ENCODE measurements at places on chromosomes 12 and 14.

GRCh38 chr14:35398071-35398584, 6.4 kb downstream of the NFKBIA start:
- DNase-seq: peak; percentile 56

DNA sequence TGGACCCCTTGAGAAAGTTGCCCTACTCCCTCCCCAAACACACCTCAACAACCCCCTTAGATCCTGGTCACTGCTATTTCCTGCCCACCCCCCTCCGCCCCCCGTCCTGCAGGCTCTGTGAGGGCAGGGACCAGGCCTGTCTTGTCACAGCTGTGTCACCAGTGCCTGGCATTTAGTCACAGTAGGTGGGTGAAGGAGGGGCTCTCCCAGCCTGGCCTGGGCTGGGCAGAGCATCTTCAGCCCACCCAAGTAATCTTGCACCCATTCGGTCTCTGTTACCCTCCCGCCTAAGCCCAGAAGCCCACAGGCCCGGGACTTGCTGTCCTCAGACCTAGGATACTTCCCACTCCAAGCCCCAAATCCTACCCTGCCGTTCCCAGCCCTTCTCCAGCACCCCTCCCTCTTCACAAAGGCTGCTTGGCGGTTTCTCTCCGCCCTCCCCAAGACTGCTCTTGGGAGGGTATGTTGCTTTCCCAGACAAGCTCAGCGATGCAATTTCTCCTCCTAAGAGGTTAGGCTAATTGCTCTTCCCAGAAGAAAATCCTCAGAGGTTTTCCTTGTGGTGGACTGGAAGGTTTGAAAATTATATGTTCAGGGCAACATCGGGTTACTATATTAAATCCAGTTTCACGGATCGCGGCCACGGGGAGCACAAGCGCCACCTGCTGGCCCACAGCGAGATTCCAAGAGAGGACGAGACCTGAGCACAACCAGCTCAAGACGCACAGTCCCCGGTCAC, 50.8 kb upstream of the ZFP36L1 start:
- peak; percentile 86 for DNase-seq

GRCh38 chr12:68699486-68699885, 12.7 kb downstream of the NUP107 start:
- DNase-seq: no peak

- DNase-seq: peak; percentile 45
Observed at GRCh38 chr14:68318828-68319227, 474.0 kb downstream of the ZFP36L1 start.

- DNase-seq: no peak
Observed at GRCh38 chr12:18737819-18738218, at the start of the genes CAPZA3 and PLCZ1. TSS of gene CAPZA3 (plus strand) at chr12:18738119. CDS start at chr12:18738269, 150 bp downstream. TSS of gene PLCZ1 (minus strand) at chr12:18738012. CDS start at chr12:18737371, 641 bp downstream.

GRCh38 chr14:102786768-102787167, 9.5 kb downstream of the TRAF3 start:
- no peak for DNase-seq

DNA sequence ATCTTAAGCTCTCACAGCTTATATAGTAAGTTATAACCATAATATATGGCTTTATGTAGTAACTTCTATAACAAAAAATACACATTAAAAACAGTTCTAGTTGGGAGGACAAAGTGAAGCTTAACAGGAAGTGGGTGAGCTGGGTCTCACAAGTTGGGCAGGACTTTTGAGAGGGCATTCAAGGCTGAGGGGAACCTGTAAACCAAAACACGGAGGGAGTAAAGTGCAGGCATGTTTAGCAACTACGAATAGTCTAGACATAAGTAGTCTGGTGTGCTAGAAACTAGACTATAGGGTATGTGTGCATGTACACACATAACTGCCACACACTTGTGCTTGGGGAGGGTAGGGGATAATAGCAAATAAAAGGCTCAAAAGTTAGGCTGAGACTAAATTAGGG, 14.2 kb upstream of the NEK9 start:
- DNase-seq: no peak

DNA sequence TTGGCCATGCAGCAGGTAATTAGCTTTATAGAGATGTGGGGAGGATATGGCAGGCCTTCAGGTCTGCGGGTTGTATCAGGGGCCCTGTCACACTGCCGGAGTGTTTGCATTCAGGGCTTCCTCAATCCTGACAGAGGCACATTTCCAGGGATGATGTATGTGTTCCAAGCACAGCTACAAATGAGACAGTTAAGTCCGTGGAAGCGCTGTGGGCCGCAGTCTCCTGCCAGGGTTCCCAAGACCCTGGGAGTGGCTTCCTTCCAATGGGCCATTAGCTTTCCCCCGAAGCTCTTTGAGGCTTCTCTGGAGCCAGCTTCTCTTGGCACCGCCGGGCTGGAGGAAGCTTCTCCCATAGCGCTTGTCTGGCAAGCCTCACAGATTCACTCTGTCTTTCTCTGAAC, 1524.7 kb upstream of the TMEM132C start:
- no peak for DNase-seq

GRCh38 chr14:98594156-98594555, 677.8 kb downstream of the BCL11B start:
- DNase-seq: no peak

- DNase-seq: no peak
Observed at GRCh38 chr12:19311165-19311564, 128.1 kb upstream of the AEBP2 start.

GRCh38 chr12:20432290-20432689, 64.0 kb downstream of the PDE3A start:
- DNase-seq: no peak

GRCh38 chr12:19778172-19778571, 338.9 kb downstream of the AEBP2 start:
- peak; percentile 62 for DNase-seq

- no peak for DNase-seq
Observed at GRCh38 chr12:5783289-5783920, 161.7 kb downstream of the ANO2 start.

DNA sequence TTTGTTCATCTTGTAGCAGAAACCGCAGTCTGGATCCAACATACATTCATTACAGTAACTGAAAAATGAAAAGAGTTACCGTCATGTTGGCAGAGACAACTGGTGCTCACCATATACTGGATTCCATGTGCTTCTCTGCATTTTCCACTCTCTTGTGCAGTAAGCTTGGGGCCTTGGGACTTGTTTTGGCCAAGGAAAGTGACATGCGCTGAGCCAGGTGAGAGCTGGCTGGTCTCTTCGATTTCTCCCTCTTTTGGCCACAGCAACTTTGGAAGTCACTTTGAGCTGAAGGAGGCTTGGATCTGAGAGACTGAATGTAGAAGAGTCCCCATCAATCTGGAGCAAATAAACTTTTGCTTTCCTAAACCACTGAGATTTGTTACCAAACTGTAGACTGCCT, 210.6 kb upstream of the ABCD2 start:
- no peak for DNase-seq

DNA sequence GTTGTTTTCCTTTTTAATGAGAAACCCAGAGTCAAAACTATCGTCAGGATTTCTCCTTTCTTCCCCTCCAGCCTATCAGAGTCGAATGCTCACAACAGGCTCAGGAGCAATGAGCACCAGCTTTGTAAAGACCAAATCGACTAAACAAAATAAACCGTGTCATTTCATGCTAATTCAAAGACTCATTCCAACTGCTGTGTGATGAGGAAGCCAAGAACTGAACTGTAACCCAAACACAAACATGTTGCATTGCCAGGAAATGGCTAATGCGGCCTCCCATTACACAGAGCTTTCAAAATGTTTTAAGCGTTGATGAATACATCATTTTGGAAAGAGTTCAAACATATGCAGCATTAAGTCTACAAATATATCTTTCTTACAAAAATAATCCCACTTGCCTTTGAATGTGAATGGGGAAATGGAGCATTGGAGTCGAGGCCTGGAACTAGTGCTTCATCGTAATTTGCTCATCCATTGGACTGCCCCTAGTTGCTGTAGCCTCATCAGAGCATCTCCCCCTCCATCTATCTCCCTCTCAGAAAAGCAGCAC, 349.5 kb downstream of the GXYLT1 start:
- no peak for DNase-seq

- DNase-seq: peak; percentile 54
Observed at GRCh38 chr14:50762001-50762930, 68.7 kb downstream of the NIN start.

GRCh38 chr14:59098377-59098776, 90.1 kb upstream of the DAAM1 start:
- peak; percentile 60 for DNase-seq

DNA sequence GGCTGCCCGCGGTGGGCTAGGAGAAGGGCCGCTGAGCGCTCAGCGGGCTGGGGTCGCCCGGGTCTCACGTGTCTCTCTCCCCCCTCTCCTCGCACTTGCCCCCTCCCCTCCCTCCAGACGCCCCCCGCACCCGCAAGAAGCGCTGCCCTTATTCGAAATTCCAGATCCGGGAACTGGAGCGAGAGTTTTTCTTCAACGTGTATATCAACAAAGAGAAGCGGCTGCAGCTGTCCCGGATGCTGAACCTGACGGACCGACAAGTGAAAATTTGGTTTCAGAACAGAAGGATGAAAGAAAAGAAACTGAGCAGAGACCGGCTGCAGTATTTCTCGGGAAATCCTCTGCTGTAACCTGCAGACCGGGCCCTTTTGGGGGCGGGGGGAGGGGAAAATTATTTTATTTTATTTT, 314 bp upstream of the HOTAIR start:
- no peak for DNase-seq

GRCh38 chr12:3655328-3655900, 97.5 kb downstream of the CRACR2A start:
- DNase-seq: no peak

DNA sequence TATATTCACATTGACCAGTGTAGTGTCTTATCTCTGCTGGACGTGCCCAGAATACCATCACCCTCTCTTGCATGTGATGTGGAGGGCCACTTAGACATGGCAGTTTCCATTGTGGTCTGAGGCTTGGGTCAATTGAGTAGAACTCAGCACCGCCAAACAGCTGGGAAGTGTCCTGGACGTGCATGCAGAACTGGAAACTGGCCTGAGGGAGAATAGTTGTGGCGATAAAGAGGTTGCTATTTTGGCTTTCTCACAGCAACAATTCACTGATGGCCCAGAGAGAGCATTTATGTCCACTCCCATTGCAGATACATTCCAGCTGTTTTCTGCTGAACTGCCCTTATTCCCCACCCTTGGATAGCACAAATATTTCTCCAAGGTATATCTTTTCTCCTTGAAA, 210.1 kb upstream of the DAAM1 start:
- DNase-seq: peak; percentile 80

- no peak for DNase-seq
Observed at GRCh38 chr12:42946871-42947381, 357.4 kb upstream of the PRICKLE1 start.

GRCh38 chr14:69087061-69087461, 65.9 kb downstream of the DCAF5 start:
- DNase-seq: peak; percentile 68

DNA sequence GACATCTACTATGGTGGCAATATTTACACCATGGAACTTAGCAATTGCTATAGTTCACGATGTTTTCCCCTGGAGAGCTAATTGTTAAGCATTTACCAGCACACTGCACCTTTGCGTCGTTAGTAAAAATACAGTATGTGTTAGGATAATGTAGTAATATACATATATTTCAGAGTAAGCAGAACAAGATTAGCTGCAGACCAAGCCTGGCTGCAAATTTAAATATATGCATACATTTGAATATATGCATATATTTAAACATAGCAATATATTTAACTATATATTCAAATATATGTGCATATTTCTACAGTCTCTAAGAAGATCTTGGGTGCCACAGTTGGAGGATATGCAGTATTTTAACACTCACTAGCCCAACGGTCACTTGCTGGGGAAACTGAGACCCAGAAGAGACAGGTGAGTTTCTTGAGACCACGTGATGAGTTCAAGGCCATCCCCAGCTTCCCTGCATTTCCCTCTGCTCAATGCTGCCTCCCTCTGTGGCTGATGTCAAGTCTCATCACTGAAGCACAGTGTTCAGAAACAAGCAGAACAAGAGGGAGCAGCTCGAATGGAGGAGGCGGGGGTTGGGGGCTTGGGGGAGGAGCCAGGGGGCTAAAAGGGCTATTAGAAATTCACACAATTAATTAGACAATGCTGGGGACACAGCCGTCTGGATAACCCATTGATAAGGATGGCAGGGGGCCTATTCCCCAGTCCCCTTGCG, 708.0 kb downstream of the MED13L start:
- DNase-seq: no peak

DNA sequence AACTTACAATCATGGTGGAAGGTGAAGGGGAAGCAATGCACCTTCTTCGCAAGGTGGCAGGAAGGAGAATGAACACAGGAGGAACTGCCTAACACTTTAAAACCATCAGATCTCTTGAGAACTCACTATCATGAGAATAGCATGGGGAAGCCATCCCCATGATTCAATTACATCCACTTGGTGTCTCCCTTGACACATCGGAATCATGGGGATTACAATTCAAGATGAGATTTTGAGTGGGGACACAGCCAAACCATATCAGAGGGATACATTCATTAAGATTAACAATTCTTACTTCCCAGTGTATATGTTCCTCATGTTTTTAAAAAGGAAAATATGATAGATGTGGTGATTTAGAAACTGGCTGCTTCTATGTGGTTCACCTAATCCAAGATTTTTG, 117.9 kb downstream of the PDE3A start:
- DNase-seq: no peak

DNA sequence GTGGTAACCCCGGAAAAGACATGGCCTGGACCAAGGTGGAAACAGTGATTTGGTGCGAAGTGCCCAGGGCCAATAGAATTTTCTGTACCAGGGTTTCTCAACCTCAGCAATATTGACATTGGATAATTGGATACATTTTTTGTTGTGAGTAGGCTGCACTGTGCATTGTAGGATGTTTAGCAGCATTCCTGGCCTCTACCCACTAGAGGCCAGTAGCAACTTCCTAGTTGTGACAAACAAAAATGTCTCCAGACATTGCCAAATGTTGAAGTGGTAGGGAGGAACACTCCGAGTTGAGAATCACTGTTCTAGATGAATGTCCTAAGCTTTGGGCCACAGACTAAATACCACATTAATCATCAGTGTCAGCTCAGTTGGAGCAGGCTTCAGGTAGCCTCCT, 6.2 kb upstream of the CGRRF1 start:
- peak; percentile 67 for DNase-seq

DNA sequence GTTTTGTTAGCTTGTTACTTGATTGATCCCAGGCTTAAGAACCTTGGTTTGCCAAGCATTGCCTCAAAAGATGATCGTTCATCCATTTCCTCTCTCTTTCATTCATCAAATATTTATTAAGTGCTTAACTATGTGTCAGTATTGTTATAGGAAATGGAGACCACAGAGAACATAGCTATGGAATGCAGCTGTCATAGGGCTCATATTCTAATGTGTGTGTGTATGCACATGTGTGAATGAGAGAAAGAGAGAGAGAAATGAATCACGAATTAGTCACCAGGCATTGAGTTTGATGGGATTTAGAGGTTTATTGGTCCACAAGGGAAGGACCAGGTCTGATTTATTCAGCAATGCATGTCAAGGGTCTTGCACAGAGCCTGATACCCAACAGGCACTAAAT, 71.0 kb upstream of the FBXO21 start:
- no peak for DNase-seq

- no peak for DNase-seq
Observed at GRCh38 chr14:72178517-72178916, 246.3 kb downstream of the RGS6 start.

DNA sequence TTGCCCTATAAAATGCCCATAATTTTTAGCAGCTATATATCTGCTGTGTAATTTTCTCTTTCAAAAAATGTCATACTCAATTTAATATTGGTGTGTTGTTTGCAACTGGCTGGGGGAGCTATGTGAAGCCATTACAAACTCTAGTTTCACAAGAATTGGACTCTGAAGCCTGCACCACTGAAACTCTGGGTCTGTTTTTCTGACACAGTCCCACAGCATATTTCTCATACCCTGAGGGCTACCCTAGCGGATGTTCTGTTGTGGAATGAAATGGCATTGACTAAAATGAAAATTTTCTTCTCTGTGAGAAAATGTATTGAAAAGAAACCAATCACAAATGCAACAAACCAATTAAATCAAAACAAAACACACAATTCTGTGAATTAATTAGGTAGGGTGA, 284.6 kb upstream of the NPAS3 start:
- peak; percentile 66 for DNase-seq
